ENCODE measurements at places on chromosomes 3 and 15.
A peak's percentile ranks its signal among the peaks of the same experiment; 100 is the strongest.

- DNase-seq: no peak
These were observed 315.0 kb downstream of the OXSM start for GRCh38 chr3:26104851-26105251.

- DNase-seq: no peak
These were observed 19.7 kb upstream of the PTPRG start for GRCh38 chr3:61541694-61542093.

DNA sequence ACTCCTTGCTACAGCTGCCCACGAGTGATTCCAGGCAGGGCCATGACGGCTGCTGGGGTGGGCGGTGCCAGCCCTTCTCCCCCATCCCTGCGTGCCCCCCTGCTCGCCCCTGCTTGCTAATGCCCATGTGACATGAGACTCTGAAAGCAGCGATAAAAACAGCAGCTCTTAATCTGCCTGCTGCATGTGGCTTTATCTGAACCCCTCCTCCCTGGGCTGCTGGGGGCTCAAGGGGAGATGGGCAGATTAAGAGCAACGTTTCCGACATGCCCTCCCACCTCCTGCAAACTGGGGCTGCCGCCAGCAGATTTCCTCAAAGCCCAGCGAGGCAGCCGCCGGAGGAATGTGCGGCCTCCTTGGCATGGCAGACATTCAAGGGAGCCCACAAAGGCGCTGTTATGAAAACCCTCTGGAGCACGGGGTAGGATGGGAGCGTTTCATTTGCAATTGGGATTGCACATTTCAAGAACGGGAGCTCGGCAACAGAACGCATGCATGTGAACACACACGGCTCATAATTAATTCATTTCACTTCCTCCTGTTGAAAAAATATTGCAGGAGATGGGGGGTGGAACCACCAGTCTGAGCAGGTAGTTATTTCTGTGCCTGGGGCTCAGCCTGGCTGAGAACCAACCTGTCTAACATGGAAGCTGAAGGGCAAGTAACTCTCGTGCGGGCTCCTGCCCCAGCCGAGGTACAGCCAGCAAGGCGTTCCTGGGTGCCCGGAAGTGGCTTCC lies 504.2 kb upstream of the PROK2 start:
- DNase-seq: peak; percentile 25

DNA sequence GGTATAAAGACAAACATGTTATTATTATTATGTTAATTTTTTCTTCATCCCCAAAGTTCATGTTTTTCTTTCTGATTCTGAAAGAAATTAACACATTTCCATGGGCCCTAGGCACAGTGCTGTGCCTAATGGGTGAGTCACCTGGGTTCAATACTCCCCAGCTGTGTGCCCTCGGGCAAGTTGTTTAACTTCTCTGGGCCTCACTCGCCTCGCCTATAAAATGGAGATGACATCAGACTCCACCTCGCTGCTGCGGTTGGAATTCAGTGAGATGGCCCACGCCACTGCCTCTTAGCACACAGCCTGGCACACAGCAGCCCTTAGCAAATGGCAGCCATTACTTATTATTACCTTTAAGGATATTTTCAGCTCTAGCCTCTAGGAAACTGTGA lies 22.6 kb downstream of the DNASE1L3 start:
- no peak for DNase-seq

DNA sequence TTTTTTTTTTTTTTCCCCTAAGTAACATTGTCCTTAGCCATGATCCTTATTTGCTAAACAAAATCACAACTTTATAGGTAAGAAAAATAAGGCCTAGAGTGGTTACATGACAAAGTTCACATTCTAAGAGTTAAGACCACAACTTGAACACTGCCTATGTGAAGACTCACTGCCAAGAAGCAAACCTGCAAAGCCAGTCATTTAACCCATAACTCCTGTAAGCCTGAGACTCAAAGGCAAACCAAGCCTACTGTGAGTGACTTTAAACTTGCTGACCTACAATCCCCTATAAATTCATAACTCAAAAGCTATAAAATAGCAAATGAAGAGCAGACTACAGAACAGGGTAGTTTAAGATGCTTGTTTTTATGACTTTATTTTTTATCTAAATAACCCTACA lies 12.9 kb upstream of the ANKRD28 start:
- DNase-seq: no peak

DNA sequence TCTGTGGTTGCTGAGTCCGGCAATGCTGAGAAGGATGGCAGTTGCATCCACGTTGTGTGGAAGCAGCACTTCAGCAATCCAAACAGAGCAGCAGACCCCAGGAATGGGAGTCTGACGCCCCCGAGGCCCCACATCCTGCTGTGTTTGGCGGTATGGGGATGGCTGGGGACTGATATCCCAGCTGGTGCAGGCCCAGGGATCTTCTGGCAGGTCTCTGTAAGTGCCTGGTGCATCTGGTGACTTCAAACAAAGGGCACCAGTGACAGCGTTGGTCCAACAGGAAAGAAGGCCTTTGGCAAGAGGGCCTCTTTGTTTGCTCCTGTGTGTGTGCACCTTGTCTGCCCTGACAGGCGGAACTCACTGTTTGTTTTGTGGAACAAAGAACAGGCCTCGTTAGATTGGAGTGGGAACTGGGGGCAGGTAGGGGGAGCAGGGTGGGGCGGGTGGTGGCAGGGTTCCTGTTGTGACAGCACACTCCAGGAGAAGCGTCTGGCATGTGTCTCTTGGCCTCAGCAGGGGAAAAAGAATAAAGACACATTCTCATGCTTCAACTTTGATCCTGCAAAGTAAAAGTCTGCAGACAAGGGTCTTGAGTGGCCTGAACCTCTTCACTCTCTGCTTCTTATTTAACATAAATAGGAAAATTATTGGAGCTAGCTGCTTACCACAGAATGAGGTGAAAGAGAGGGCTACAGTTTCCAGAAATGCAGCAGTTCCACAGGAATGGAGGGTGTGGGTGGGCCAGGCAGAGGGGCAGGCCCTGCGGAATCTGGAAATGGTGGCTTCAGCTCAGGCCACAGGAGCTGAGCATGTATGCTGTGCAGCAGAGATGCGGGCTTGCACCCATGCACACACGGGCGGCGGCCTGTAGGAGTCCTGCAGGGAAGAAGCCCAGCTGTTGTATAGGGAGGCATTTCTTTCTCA lies 94.5 kb upstream of the MYZAP start:
- no peak for DNase-seq

- DNase-seq: no peak
These were observed 11.2 kb upstream of the TMEM212 start for GRCh38 chr3:171831936-171832335.

- DNase-seq: no peak
These were observed 199.9 kb upstream of the CTDSPL start for GRCh38 chr3:37661615-37662306.

DNA sequence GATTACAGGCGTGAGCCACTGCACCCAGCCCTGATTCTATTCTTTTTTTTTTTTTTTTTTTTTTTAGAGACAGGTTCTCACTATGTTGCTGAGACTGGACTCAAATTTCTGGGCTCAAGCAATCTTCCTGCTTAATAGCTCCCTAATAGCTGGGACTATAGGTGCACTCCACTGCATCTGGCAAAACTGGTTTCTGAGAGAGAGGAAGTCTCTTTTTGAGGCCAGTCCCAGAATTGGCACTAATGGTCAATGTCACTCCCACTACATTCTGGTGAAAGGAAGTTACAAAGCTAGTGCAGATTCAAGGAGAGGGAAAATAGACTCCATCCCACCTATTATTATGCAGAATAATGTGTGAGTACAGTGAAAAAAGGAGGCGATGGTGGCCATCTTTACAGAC lies 5.8 kb upstream of the TGFBR2 start:
- DNase-seq: no peak

GRCh38 chr15:42549741-42550392 lies 1.2 kb downstream of the HAUS2 start:
- peak; percentile 24 for DNase-seq

DNA sequence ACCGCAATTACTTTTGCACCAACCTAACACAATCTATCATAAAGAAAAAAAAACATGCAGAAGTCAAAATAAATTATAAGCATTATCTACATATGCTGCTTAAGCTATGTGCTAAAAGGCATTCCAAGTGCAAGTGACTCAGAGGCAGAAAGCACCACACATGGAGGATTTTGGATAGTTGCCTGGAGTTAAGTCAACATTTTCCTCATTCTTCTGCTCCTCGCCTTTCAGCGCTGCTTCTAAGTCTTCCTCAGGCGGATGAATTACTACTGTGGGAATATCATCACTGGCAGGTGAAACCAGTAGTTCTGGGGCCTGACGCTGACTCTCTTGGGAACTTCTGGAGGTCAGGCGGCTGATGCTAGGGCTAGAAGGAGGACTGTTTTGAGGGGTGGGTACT lies 53.1 kb downstream of the SLC4A7 start:
- no peak for DNase-seq

GRCh38 chr3:69542089-69542804 lies 156.4 kb upstream of the FRMD4B start:
- DNase-seq: no peak

DNA sequence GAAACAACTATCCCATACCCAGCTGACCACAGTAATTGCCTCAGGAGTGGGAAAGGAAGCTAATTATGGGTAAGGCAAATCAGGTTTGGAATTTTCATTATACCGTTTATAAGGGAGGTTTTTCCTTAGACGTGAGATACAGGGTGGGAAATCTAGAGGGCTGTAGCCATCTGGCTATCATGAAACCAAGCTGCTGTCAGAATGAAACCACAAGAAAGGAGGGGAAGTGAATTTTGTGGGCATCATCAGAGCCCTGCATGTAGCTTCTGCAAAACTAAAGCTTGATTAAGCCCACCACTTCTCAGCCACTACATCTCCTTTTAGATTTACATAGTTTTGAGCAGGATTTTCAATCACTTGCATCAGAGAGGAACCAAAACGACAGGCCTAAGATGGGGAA lies 893.5 kb downstream of the TUSC7 start:
- DNase-seq: peak; percentile 20

DNA sequence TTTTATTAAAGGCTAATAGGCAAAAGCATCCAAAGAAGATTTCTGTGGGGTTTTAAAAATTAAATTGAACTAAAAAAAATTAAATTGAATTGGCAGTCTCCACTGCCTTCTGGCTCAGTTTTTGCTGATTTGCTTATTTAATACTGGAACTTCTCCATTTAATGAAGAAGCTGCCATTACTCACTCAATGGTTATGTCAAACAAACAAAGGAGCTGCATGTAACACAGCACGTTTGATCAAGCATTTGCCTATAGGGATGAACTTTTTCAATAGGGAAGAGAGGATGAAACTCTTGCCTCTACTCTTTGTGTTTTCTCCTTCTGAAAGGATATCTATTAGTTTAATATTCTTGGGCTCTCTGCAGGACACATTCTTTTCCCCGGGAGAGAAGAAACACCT lies 4.8 kb upstream of the HCLS1 start:
- DNase-seq: no peak

DNA sequence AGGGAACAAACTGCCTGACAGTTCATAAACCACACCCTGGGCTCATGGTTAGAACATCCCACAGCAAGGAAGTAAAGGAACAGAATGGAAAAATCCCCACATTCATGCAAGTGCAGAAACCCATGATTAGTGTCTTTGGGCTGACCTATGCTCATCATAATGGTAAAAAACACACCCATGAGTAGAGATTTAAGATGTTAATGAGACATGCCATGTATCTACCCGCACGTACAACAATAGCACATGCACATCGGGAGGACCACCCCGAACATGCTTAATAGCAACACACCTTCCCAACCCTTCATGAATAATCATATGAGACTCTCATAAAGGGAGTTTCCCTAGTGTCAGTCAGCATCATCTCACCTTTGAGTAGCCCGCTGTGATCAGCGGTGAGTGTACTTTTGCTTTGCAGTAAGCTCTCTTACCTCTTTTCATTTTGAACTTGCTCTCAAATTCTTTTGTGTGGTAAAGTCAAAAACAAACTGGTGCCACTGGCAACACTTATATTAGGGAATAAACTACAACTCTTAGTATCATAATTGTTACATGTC lies 23.2 kb downstream of the ZBED2 start:
- DNase-seq: no peak

DNA sequence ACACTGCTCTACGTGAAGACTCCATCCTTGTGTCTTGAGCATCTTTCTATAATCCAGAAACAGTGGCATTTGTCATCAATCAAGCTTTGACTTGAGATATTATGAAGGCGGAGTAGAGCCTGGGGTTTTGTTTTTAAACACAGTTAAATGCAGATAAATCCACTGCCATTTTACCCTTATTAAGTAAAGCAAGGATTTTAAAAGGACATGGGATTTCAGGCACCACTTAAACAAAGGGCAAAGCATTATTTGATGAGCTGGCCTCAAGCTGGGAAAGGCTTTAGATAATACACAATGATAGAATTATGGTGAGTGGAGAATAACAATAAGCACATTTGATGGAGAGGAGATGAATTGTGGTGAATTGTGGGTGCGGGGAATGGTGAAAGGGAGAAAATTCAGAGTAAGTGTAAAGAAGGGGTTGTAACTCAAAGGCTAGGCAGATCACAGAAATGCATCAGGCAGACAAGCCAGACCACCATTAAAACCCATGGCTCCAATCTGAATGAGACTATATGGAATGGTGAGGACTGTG lies 54.9 kb upstream of the GLCE start:
- no peak for DNase-seq

DNA sequence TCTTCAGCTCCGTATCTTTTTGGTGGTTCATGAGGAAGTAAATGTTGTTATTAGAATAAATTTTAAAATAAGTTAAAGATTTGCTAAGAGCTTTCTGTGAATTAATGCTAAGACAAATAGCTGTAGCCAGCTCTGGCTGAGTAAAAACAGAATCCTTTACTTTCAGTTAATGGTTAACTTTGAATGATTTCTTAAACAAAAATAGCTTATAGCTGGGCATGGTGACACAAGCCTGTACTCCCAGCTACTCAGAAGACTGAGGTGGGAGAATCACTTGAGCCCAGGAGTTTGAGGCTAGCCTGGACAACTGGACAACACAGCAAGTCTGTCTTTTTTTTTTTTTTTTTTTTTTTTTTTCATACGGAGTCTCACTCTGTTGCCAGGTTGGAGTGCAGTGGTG lies 25.0 kb downstream of the TCAIM start:
- no peak for DNase-seq

DNA sequence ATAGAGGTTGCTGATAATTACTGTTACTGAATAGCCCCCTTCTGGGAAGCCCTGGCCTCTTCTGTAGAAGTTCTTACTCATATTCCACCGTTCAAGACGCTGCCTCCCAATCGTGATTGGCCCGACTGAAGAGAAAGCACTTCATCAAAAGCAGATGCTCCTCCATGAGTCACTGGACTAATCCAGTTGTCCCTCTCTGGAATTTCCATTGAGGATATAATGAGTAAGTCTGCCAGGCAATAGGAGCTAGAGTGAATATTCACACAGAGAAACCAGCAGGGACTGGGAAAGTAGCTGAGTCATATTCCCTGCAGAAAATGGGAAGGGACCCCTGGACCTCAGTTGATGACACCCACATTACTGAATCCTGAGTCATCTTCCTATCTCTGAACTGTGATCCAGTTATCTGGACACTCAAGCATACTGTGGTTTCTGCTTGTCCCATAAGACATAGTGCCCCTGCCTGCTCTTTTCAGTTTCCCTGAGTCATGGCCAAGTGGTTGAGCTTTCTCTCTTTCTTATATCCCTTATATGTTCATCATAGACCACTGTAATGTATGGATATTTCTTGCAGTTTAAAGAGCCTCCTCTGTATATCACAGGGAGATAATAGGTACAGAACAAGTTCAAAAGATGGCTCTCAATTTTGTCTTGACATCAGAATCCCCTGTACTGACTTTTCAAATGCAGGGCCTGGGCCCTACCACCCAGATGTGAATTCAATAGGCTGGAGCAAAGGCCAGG lies 151.2 kb upstream of the CDIN1 start:
- DNase-seq: no peak

All from AML-193 (cell line).